ENCODE measurements at places on chromosomes 4 and X.

- DNase-seq, result no peak
Measured at GRCh38 chr4:157591245-157591644, 370.7 kb downstream of the GRIA2 start.

DNA sequence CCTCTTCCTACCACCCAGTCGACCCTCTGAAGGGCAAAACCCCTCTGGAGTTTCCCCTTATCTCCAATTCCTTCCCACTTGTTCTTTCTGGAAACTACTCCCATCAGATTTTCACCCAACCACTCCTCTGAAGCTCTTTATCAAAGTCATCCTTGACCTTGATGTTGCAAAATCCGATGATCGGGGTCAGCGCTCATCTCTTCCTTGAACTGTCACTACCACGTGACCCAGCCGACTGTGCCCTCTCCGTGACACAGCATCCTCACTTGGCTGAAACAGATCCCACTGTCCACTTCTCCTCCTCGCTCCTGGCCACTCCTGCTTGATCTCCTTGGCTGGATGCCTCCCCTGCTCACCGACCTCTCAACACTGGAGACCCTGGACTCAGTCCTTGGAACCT, 1.1 kb downstream of the CFAP99 start:
- no peak for DNase-seq

DNA sequence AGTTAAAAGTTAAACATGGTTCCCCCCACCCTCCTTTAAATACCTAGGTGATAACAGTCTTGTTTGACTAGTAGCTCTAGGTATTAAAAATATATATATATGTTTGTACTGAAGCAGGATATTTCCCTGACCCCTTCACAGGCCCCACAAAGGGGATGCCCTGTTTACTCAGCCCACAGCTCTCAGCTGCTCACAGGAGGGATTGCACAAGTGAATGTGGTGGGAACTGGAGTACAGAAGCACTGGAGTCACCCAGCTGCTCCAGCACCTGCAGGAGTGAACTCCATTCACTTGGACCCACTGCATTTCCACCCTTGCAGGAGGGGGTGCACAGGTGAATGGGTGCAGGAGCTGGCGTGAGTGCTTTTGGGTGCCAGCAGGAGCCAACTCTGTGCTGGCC, 99.3 kb upstream of the TLR3 start:
- no peak for DNase-seq

DNA sequence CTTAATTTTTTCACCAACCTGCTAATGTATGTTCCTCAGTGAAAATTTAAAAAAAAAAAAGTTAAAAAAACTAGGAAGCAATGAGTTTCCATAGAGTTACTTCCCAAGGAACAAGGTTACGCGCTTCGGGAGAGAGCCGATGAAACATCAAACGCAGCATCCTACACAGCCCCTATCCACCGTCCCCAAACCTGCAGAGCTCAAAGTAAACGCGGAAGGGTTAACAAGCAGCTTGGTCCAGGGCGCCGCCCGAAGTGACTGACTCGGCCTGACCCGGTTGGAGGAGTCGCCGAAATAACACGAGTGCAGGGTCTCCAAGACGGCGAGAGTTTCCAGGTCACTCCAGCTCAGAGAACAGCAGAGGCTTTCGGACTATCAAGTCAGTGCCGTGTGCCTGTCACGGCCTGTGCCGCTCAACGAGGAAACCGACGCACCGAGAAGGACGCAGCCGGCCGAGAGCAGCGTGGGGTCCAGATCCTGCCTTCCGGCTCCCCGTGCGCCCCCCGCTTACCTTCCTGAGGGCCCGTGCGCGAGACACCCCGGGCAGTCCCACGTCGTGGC, 512 bp downstream of the NOP14 start:
- no peak for DNase-seq

GRCh38 chrX:50180073-50180940, 20.5 kb downstream of the AKAP4 start:
- no peak for DNase-seq

DNA sequence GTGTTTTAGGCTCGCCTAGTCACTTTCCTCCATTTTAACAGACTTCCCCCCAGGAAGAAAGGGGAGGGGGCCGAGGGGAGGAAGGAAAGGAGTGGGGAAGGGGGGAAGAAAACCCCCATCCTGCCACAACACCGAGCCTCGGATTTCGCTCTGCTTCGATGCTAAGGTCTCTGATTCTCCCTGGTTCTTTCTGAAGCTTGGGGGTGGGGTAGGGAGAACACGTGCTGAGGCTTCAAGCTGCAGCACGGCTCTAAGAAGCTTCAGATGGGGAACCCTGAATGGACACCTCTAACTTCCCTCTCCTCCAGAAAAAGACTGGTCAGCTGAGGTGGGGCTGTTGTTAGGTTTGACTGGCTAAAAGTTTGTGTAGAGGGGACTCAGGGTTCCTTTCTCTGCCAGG, 61.8 kb downstream of the RHOH start:
- DNase-seq, result no peak

GRCh38 chr4:6974138-6974848, 64.7 kb downstream of the TBC1D14 start:
- DNase-seq, result peak; percentile 70

GRCh38 chrX:81174286-81174685, 27.4 kb downstream of the HMGN5 start:
- no peak for DNase-seq

GRCh38 chrX:153687121-153688039, at the start of gene SLC6A8:
TSS of gene SLC6A8 (plus strand) at chrX:153687926. CDS start at chrX:153688575, 649 bp downstream.
- DNase-seq, result peak; percentile 14

GRCh38 chr4:128241019-128241418, 46.6 kb downstream of the PGRMC2 start:
- DNase-seq, result no peak

- no peak for DNase-seq
Measured at GRCh38 chr4:145153181-145153903, 27.0 kb downstream of the OTUD4 start.

DNA sequence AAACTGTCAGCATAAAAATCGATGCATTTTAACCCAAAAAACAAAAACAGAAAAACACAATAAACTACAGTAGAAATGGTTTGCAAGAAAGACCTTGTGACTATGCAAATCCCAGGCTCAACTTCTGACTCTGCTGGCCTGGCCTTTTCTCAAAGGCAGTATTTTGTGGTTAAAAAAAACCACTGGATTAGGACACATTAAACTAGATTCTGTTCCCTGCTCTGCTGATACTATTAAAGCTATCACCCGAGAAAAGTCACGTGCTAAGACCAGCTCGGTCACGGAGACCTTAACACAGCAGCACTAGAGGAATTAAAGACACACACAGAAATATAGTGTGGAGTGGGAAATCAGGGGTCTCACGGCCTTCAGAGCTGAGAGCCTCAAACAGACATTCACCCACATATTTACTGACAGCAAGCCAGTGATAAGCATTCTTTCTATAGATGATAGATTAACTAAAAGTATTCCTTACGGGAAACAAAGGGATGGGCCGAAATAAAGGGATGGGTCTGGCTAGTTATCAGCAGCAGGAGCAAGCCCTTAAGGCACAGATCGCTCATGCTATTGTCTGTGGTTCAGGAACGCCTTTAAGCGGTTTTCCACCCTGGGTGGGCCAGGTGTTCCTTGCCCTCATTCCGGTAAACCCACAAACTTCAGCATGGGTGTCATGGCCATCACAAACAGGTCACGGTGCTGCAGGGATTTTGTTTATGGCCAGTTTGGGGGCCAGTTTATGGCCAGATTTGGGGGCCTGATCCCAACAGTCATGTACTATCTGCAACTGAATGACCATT, 16.1 kb downstream of the CBR4 start:
- DNase-seq, result no peak

GRCh38 chr4:146488495-146489174, 33.1 kb downstream of the SLC10A7 start:
- DNase-seq, result no peak

- DNase-seq, result no peak
Measured at GRCh38 chr4:165684177-165684805, 188.7 kb upstream of the TLL1 start.

DNA sequence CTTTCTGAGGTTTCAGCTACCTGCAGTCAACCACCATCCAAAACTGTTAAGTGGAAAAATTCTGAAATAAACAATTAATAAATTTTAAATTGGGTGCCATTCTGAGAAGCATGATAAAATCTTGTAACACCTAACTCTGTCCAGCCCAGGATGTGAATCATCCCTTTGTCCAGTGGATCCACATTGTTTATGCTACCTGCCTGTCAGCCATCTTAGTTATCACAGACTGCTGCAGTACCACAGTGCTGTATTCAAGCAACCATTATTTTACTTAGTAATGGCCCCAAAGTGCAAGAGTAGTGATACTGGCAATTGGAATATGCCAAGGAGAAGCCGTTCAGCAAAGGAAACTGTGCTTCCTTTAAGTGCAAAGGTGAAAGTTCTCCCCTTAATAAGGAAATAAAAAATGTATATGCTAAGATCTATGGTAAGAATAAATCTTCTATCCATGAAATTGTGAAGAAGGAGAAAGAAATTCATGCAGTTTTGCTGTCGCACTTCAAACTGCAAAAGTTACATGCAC, 20.6 kb downstream of the CAMK2D start:
- DNase-seq, result no peak

- no peak for DNase-seq
Measured at GRCh38 chrX:132758759-132759158, 199.7 kb downstream of the HS6ST2 start.

GRCh38 chr4:87224141-87224923, 3.9 kb upstream of the KLHL8 start:
- DNase-seq, result no peak

- DNase-seq, result no peak
Measured at GRCh38 chr4:37197899-37198298, 46.6 kb upstream of the NWD2 start.

GRCh38 chrX:146481735-146482134, 327.8 kb upstream of the CXorf51B start:
- DNase-seq, result no peak

DNA sequence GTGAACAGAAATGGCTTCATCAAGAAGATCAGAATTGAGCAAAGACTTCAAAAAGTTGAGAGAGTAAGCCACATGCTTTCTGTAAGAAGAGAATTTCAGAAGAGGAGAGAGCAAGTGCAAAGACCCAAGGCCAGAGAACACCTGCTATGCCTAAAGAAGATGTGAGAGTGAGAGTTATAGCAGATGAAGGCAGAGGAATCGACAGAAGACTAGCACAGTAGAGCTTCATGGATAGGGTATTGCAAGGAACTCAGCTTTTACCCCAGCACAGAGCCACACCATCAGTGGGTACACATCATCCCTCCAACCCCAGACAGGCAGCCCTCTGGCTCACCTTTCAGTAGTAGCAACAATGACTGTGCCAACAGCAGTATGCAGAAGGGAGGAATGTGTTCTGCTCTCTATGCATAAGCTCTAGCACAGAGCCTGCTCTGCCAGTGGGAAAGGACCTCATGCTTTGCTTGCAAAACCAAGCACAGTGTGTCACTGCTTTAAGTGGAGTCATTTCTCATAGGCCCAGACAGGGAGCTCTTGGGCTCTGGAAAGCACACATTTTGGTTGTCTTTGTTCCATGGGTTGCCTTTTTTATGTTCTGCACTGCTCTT, 318.6 kb downstream of the NAF1 start:
- no peak for DNase-seq

DNA sequence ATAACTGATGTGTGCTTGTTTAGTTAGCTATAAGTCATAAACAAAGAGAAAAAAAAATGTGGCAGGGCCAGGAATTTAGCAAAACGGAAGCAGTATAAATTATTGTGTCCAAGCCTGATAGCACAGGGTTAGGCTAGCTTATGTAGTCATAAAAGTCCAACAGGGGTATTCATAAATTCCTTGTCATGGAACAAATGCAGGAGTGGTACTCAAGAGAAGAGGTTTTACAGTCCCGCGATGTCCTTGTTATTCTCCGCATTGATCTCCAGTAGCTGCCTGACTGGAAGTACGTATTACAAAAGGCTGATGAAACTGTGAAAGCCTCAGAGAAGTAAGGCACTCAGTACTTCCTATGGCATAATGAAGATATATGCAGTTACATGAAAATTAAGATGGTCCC, 336.9 kb upstream of the TRAM1L1 start:
- DNase-seq, result no peak

DNA sequence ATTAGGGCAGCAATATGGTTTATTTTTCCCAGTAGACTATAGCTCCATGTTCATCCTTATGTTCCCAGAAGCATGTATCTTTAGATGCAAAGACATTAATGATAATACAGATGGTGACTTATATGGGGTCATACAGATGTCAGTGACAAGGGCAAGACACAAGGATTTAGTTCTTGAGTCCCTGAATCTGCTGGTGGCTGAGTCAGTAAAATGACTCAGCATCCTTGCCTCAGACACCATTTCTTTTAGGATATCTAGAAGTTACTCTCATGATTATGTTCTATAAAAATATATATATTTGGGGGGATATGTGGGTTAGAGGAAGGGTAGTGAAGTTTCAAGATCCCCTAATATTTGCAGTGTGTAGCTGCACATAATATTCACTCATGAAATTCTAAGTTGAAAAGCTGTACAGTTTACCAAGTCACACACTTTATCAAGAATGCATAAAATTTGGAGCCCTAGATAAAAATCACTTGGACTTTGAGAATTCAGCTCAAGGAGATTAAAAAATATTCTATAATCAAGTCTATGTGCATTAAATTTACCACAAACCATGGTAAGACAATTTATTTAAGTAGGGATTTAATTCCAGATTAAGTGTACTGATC, 101.9 kb downstream of the LNX1 start:
- DNase-seq, result no peak

GRCh38 chr4:630656-631055, 5.3 kb downstream of the PDE6B start:
- no peak for DNase-seq

DNA sequence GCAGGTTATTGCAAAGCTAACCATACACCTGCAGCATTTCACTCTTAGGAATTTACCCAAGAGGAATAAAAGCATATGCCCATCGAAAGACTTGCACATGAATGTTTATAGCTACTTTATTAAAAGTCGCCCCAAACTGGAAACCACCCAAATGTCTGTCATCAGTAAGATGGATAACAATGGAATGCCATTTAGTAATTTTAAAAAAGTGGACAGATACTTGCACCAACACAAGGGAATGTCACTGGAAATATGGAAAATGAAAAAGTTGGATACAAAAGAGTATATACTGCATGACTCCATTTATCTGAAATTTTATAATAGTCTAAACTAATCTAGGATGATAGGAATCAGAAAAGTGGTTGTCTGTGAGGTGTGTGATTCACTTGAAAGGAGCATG, 12.9 kb downstream of the GK start:
- no peak for DNase-seq

GRCh38 chrX:38599796-38600755, 38.7 kb downstream of the TSPAN7 start:
- no peak for DNase-seq

GRCh38 chr4:17544205-17544604, 29.2 kb downstream of the CLRN2 start:
- DNase-seq, result no peak

GRCh38 chr4:100872811-100873210, 355.0 kb upstream of the EMCN start:
- no peak for DNase-seq

- no peak for DNase-seq
Measured at GRCh38 chr4:123478859-123479345, 82.3 kb downstream of the SPRY1 start.

DNA sequence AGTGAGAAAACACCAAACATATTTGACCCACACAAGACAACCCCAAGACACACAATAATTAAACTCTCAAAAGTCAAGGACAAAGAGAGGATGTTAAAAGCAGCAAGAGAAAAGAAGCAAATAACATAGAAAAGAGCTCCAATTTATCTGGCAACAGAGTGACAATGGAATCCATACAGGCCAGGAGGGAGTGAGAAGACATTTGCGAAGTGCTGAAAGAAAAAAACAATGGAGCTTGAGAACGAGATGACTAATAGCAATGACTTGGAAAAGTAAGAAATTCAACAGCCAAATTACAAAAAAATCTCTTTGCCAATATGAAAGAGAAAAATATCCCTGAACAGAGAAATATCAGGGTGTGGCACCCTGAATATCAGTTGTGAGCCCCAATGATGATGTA, 61.6 kb downstream of the MAD2L1 start:
- no peak for DNase-seq

All from activated T-cell treated with anti-CD3 and anti-CD28 coated beads for 24 hours (primary cell).